ENCODE measurements at places on chromosomes 5 and 9.
A peak's percentile ranks its signal among the peaks of the same experiment; 100 is the strongest.

GRCh38 chr9:106890608-106891007 lies 27.6 kb downstream of the ZNF462 start:
- DNase-seq = no peak

DNA sequence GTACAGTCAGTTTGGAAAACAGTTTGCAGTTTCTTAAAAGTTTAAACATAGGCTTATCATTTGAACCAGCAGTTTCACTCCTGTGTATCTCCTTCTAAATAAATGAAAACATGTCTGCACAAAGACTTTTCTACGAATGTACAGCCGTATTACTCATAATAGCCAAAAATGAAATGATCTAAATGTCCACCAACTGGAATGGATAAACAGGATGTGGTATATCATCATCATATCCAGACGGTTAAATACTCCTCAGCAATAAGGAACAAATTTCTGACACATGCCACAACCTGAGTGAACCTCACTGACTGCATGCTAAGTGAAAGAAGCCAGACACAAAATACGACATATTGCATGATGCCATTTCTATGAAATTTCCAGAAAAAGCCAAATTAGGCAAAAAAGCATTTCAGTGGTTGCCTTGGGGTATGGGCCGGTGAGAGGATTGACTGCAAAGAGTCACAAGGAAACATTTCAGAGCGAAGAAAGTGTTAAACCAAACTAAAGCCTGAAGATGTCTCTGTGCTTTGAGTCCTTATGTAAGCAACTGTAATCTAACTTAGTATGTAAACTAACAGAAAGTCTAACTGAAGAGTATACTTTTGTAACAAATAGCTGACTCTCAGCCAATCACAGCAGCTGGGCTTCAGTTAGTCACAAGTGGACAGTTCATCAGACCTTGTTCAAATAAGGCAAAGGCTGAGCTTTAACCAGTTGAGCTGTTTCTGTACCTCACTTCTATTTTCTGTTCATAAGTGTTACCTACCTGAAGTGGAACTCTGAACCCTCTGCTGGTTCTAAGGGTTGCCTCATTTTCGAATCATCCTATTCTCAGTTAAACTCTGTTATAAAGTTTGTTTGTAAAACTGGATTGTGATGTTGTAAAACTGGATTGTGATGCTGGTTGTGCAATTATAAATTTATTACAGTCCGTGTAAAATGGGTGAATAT lies 65.2 kb downstream of the TRIO start:
- DNase-seq = no peak

DNA sequence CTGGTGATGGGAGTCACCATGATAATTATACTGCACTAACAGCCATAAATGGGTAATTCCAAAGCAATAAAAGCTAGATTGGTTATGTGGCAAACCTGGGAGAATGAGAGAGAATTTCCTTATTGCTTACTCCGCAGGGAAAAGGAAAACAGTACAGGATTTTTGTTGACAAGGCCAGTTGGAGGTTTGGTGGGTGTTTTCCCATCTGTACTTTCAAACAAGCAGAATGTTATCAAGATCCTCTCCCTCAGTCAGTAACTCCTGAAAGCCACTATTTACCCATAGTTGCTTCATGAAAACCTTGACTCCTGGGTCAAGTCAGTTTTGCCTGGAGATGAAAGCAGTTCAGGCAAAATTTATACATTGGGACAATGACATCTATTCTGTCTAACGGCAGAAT lies 26.4 kb downstream of the IL9 start:
- no peak for DNase-seq

DNA sequence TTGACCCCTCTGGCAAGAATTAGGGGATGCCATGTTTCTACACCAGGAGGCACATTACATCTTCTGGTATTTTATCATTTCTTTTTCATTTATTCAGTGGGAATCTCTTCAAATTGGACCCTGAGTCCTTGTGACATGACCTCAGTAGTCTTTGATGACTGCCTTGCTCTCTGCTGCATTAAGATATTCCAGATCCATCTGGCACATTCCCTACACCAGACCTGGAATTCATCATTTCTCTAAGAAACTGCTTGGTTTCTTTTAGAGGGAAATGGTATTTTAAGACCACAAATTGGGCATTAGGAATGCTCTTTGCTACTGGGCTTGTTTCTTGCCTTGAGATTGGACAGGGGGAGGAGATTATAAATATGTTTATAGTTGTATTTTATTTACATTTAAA lies 61.0 kb downstream of the GALNT10 start:
- no peak for DNase-seq

- DNase-seq = peak; percentile 80
Measured at GRCh38 chr5:158560170-158560569, 539.5 kb downstream of the EBF1 start.

DNA sequence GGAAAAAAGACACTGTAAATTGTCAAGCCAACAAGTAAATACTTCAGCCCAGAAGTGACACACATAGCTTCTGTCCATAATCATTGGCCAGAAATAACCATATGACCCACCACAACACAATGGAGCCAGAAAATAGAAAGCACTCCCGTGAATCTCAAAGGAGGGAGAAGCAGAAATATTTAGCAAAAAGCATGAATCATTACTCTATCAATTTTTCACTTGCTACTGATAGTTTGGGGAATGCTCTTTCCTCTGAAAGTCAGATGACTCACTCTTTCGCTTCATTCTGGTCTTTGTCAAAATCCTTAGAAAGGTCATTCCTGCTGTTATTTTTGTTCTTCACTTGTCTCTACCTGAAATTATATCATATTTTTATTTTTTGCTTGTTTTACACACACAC lies 312.6 kb downstream of the TMEM232 start:
- DNase-seq = no peak

DNA sequence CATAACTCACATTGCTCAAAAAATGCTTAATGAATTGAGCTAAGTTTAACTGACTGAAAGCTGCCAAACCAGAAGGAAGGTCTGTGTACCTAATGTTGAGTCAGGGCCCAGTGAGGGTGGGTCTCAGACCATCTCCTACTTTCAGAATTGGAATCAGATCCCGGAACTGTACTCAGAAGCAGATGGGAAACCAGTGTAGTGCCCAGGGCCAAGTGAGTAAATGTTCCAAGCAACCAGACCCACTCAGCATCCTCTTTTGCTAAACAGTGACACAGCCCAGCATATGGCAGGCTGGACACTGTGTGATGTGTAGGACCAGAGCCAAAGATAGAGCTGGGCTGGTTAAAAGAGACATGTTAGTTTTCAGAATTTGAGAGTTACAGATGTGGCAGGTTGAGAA lies 94.1 kb downstream of the PLCXD3 start:
- DNase-seq = no peak

DNA sequence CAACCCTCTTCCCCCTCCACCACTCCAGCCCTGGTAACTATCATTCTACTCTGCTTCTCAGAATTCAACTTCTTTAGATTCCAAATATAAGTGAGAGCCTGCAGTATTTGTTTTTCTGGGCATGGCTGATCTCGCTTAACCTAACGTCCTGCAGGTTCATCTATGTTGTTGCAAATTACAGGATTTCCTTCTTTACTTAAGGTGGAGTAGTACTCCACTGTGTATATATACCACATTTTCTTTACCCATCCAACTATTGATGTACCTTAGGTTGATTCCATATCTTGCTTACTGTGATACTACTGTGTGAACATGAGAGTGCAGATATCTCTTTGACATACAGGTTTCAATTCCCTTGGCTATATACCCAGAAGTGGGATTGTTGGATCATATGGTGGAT lies 106.3 kb upstream of the ZNF366 start:
- DNase-seq = no peak
